ENCODE measurements at places on chromosomes 11 and 22.

- DNase-seq: no peak
Observed at GRCh38 chr11:44624761-44625221, 59.3 kb downstream of the CD82 start.

- DNase-seq: peak; percentile 62
Observed at GRCh38 chr22:38193580-38193979, 8.2 kb upstream of the MAFF start.

- DNase-seq: no peak
Observed at GRCh38 chr22:34993548-34993947, 72.4 kb upstream of the ISX start.

DNA sequence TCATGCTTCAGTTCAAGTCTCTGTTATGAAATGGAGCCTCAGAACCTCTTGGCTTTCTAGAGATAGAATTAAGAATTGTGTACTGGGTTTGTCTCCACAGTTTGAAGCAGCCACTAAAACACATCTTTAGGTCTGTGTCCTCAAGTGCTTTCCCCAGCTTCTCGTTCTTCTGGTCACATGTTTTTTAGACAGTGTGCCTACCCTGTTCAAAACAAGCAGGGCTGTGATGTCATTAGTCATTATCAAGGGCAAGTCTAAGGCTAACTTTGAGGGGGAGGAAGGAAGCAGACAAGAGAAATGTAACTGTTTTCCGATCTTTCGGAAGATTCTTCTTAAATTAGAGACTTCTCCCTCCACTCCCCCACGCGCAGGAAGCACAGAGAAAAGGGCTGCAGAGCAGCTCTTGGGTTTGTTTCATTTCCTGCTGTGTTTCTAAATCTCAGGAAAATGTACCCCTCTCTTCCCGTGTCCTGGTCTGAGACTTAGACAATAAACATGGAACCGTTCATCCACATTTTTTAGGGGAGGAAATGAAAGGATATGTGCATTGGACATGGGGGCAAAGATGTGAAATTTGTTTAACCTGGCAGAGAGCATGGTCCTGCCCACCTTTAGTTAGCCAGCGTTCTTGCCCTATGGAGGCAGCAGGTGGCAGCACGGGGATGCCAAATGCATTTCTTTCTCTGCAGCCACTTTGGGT, 3.1 kb downstream of the AKIP1 start:
- peak; percentile 28 for DNase-seq

DNA sequence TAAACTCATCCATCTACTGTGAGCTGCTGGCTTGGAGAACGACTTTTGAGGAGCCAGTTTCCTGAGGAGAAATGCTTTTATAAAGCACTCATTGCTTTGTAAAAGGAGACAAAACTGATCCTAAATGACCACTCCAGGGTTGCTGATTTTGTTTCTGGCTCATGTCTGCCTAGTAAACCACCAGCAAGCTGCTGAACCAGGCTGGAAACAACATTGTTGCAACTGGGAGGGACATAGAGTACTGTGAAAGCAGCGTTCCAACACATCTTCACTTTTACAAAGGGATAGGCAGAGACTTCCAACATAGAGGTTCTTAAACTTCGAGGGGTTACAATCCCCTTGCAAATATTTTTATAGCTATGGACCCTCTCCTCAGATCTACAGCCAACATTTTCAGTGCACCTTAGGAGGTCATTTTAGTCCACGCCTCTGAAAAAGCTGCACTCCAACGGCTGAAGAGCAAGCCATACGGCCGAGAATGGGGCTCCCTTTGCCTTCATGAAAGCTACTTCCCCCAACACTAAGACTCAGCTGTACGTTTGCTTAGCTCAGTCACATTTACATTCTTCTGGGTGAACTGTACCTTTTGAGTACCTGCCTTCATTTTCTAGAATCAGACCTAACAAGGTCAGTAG, 54.7 kb downstream of the PANX1 start:
- DNase-seq: no peak

DNA sequence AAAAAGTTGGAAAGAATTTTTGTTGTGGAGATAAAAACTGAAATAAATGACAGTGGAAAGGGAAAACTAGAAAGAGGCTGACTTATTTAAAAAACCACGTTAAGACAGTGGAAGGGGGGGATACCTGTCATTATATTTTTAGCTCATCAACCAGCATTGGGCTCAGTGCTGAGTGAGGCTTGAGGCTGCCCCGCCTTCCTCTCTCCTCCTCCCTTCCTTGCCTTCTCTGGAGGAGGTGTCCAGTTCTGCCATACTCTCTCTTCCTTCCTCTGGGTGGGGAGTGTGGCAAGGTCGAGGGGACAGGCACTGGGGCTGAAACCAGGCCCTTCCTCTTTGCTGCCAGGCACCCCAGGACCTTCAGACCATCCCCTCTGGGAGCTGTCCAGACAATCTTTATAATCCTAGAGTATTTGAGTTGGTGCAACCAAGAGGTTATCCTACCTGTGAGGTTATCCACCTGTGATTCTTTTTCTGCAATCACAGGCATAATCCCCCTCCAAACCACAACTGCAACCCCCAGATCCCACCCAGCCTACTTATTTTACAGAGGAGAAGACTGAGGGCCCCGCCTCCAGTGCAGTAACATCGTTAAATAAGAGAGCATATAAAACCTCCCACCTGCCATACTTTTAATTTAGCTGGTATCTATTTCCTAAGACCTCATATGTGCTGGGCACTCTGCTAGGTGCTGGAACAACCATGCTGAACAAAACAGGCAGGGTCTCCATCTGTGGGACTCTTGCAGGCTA, 578.5 kb downstream of the BUD13 start:
- no peak for DNase-seq

GRCh38 chr11:76205252-76206076, 838 bp downstream of the WNT11 start:
- no peak for DNase-seq

- no peak for DNase-seq
Observed at GRCh38 chr11:74232311-74232950, 61.3 kb downstream of the PPME1 start.

GRCh38 chr11:85939099-85940015, 84.2 kb downstream of the CCDC83 start:
- DNase-seq: no peak

DNA sequence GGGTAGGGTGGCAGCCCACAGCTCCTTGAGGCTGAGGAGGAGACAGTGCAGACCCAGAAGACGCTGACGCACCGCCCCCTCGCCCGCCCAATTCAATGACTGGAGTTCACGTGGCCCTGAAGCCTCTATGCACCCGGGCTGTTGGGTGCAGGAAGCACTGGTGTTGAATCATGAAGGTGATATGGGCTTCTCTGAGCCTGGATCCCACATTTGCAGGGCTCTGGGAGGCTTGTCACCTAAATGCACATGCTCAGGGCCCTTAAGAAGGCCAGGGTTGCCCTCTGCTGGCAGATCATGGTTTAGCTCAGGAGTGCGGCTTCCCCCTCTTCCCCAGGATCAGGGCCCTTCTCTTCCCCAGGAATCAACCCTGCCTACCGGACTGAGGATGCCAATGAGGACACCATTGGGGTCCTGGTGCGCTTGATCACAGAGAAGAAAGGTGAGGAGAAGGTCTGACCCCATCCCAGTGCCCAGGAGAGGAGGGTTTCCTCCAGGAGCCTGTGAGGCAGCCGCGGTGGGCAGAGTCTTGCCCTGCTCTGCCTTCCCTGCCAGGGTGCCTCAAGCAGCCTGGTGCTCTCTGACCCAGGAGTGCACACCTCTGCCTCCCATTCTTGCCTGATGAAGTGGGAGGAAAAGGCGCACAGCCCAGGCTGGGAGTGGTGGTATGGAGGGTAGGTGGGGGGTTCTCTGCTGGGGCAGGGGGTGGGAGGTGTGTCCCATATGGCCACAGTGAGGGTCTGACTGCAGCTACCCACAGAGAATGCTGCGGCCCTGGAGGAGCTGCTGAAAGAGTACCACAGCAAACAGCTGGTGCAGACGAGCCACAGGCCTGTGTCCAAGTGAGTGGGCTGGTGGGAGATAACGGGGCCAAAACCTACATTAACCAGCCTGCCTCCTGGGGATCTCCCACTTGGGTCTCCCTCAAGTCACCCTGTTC, 17.5 kb downstream of the RELT start:
- DNase-seq: peak; percentile 71

- DNase-seq: no peak
Observed at GRCh38 chr11:65553301-65554001, 4.7 kb downstream of the LTBP3 start.

- peak; percentile 85 for DNase-seq
Observed at GRCh38 chr22:46245511-46245910, 4.6 kb downstream of the CDPF1 start.

DNA sequence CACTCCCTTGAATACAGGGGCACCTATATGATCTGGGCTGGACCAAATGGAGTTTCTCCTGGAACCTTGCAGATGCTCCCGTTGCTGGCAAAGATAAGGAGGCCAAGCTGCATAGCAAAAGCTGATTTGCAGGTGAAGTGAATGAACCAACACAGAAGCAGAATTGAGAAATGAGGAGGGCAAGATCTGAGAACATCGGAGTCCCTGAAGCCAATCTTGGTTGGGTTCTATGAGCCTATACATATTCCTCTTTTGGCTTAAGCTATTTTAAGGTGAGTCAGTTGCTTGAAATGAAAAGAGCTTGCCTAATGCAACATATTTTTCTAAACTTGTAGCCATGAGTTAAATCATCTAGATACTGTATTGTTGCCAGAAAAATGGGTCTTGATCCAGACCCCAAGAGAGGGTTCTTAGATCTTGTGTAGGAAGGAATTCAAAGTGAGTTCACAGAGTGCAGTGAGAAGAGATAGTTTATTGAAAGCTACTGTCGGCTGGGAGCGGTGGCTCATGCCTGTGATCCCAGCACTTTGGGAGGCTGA, 23.5 kb downstream of the WEE1 start:
- DNase-seq: no peak

DNA sequence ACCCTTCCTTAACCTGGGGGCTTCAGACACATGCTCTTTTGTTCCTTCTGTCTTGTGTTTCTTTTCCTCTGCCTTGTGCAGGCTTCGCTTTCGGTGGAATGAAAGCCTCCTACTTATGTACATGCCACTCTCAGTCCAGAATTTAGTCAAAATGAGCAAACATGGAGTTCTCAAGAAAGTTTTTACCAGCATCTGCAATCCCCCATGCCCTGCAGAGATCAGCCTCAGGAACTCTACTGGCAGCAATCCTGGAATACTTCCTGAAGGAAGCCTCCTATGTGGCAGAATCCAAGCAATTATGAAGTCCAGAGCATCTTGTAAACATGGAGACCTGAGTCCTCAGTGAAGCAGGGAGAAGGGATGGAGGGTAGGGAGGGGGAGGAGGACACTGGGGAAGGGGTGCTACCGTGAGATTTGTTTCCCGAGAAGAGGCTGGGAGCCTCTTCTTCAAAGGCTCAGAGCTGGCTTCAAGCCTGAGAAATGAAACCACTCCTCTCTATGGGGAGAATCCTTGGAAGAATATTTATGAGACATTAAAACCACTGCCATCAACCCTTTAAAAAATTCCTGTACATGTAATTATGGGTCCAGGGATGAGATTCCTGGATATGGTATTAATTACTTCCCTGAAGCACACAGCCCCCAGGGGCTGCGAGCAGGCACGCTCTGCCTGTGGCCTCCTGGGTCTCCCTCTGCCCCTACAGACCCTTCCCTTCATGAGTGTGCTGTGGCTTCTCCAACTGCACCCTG, 58.4 kb downstream of the TENM4 start:
- DNase-seq: no peak

- peak; percentile 59 for DNase-seq
Observed at GRCh38 chr22:33923660-33924246, 3.5 kb upstream of the LARGE1 start.

- DNase-seq: no peak
Observed at GRCh38 chr11:43789700-43790443, 90.8 kb upstream of the ALKBH3 start.
